ENCODE measurements at places on chromosomes 12 and 14. TPM values are rescaled to one million over a fixed set of nuclear protein-coding genes. Genes with fewer than 3 reads are reported as not detected.

Gene SMCO2
- 1.4 TPM for total RNA-seq

Gene AJUBA
- total RNA-seq, result 31.3 TPM

Gene PCBP2
- total RNA-seq, result 202 TPM

Gene GUCY2C
- not detected for total RNA-seq

Gene PAH
- not detected for total RNA-seq

Gene TTC8
- total RNA-seq, result 15.5 TPM

Gene CMKLR1
- 0.19 TPM for total RNA-seq

Gene TAS2R7
- not detected for total RNA-seq

Gene KRT85
- total RNA-seq, result not detected

Gene TGM1
- 1,304 TPM for total RNA-seq

Gene RNASE3
- not detected for total RNA-seq

Gene POU6F1
- total RNA-seq, result 0.61 TPM

Gene OTX2
- not detected for total RNA-seq

Gene KRT73
- total RNA-seq, result not detected

Gene UNC79
- not detected for total RNA-seq

Gene GPRC5A
- 3.9 TPM for total RNA-seq

Gene FAM222A
- total RNA-seq, result 9.3 TPM

Gene TPH2
- not detected for total RNA-seq

Gene PNP
- 155 TPM for total RNA-seq

Gene GSC
- total RNA-seq, result not detected

Gene IL22
- total RNA-seq, result not detected

Gene SOX5
- 3.8 TPM for total RNA-seq

Gene ARHGEF25
- total RNA-seq, result 4.3 TPM

Gene NPFF
- total RNA-seq, result 0.70 TPM

Data from esophagus squamous epithelium (tissue), 5 donors.